ENCODE measurements at places on chromosomes 2 and 18.
A peak's percentile ranks its signal among the peaks of the same experiment; 100 is the strongest.

- no peak for DNase-seq
Observed at GRCh38 chr18:6060149-6060548, 164.8 kb upstream of the TMEM200C start.

- DNase-seq = peak; percentile 25
Observed at GRCh38 chr2:168194784-168195522, 52.4 kb downstream of the STK39 start.

- DNase-seq = no peak
Observed at GRCh38 chr2:201794294-201794693, 12.0 kb upstream of the CDK15 start.

DNA sequence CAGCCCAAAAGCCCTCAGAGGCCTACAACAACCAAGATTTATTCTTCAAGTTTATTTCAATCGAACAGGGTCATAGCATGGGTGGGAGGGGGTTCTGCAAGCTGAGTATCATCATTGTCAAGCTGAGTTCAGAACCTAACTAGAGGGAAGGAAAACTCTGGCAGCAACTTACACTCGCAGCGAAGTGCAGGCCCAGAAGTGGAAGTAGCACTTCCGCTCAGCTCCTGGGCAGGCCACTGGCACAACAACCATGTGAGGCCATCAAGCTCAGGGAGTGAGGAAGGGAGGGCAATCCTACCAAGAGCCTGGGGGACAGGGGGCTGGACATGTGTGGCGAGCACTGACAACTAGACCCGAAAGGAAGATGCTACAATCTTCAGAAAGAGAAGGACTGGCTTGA lies 4.8 kb downstream of the UXS1 start:
- DNase-seq = no peak

GRCh38 chr2:217370391-217370790 lies 510.5 kb upstream of the TNP1 start:
- DNase-seq = peak; percentile 17

DNA sequence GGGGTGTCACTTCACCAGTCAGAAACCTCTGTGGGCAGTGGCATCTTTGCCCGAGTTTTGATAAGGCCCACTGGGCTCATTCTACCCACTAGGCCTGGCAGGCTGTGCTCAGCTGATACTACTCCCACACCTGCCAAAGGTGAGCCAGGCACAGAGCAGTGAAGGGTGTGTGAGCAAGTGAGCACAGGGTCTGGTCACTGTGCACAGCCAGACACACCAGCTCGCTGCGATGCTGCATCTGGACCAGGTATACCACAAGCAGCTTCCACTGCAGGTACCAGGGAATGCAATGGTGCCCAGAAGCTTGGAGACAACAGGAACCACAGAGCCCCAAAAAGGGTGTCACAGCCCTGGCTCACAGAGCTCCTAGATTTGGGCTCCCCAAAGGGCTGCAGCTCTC lies 40.6 kb upstream of the CBLN2 start:
- no peak for DNase-seq

GRCh38 chr18:7775843-7776242 lies 208.7 kb downstream of the PTPRM start:
- no peak for DNase-seq

DNA sequence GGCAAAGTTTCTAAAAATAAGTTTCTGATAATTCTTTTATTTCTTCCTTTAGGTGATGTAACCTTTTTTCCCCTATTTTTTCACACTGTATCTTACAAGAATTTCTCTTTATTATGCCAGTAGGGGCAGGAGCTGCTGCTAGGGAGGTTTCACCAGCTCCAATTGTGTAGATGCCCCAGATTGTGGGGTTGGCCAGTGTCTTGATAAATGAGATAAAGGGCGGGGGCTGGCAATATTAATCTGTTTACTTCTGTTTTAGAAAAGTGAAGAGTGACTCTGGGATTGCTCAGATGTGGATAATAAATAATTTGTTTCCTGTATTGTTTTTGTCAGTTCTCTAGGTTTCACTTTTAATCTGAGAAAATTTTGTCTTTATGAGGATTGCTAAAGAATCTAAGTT lies 190.4 kb downstream of the MC4R start:
- no peak for DNase-seq

- DNase-seq = no peak
Observed at GRCh38 chr18:79395308-79395640, 456 bp upstream of the NFATC1 start.

DNA sequence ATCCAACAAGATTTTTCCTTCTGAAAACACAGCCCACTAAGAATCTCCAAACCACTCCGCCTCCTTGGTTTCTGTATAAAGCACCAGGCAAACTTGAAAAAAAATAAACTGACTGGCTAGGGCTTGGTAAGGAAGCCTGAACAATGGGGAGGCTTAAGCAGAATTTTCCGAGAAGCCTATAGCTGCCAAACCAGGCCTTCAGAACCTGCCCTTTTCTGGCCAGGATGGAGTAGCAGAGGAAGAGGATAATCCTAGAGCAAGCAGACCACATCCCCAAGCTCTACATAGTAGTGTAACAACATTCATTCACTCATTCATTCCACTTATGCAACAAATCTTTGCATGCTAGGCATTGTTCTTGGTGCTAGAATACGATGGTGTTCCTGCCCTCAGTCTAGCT lies 529.6 kb upstream of the ZEB2 start:
- no peak for DNase-seq

DNA sequence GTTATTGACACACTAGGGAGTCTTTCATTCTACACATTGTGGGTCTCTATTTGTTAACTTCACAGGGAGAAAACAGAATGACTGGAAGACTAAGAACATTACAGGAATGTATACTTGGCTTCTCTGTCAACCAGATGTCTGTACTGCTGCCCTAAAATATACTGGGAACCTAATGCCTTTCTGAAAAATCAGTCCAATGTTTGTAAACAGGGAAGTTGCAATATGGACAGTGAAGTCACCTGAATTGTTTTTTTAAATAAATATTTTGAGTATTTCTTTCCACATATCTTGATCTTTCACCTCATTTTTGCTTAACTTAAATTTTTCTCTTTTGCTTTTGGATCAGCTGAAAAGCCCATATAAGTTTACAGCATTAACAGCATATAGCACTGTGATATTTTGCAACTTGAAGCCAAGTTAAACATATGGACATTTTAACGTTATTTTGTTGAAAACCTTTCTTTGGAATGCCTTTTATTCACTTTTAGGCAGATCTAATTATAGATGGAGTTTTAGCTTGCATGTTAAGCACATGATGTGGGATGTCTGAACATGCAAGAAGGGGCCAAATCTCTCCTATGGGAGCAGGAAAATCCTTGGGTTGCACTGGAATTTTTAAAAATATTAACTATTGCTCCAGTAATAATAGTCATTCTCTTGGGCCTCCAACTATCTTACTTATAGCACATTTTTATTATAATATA lies 137.7 kb upstream of the TWIST2 start:
- DNase-seq = no peak

GRCh38 chr18:50143886-50144285 lies 51.1 kb downstream of the MYO5B start:
- DNase-seq = no peak

GRCh38 chr2:171084128-171084527 lies 76.6 kb downstream of the TLK1 start:
- DNase-seq = no peak

GRCh38 chr2:96969321-96969720 lies 17.1 kb downstream of the FAM178B start:
- DNase-seq = no peak

GRCh38 chr2:23230885-23231284 lies 154.1 kb upstream of the KLHL29 start:
- no peak for DNase-seq

DNA sequence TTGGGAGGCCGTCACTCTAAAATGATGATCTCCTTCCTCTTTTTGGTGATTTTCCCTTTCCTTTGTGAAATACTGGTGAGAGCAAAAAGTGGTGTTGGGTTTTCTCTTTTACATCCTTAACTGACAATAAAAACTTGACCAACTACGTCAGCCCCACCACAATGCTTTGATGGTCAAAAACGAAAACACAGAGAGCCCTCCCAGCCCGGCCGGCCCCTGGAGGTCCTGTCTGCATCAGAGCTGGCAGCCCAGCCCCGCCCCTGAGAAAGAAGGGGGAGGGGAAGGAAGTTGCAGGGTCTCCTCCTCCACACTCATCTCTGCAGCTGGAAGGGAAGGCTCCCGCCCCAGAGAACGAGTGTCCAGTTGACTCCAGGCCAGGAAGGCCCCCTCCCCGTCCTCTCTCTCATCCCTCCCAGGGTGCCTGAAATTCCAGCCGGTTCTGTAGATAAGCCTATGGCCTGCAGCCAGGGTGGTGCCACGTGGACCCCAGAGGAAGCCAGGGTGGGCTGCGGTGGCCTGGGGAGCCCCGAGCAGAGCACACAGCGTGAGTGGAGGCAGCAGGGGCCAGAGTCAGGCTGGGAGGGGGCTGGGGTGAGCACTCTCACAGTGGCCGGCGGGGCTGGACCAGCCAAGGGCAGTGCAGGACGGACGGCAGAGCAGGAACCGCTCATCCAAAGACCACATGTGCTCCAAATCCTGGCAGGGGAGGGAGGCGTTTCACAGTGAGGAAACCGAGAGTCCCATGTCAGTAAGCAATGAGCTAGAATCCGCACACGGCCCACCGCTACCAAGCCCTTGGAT lies 19.8 kb downstream of the BIN1 start:
- peak; percentile 64 for DNase-seq

GRCh38 chr18:37577051-37577611 lies 11.5 kb upstream of the CELF4 start:
- DNase-seq = no peak

DNA sequence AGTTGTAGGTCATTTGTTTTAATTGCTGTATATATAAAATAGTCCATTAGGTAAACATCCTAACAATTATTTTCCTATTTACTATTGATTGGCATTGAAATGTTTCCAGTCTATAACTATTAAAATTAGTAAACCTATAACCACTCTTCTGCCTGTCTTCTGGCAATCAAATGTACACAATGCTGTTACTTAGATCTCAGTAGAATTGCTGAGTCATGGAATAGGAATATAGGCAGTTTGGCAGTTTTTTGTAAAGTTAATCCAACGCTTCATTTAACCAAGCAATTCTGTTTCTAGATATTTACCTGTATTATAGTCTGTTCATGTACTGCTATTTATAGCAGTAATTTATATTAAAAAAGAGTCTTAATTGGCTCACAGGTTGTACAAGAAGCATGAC lies 518.1 kb downstream of the DCDC2C start:
- DNase-seq = no peak
